ENCODE measurements at places on chromosomes 12 and 14. TPM values are rescaled to one million over a fixed set of nuclear protein-coding genes. Genes with fewer than 3 reads are reported as not detected.
A peak's percentile ranks its signal among the peaks of the same experiment; 100 is the strongest.

Gene MUCL1
- total RNA-seq = not detected

Gene ERP27
- 3.4 TPM for total RNA-seq

Gene IKBIP
- 35.4 TPM for total RNA-seq

Gene CLEC2A
- not detected for total RNA-seq

Gene TMEM52B
- not detected for total RNA-seq

Gene PPP1R1A
- not detected for total RNA-seq

Gene CCDC38
- 0.34 TPM for total RNA-seq

Gene UBC
- 963 TPM for total RNA-seq

Gene OTUB2
- total RNA-seq = 0.29 TPM

GRCh38 chr14:49508124-49508523 lies 78.1 kb downstream of the RPS29 start:
- no peak for DNase-seq

- peak; percentile 4 for DNase-seq
Measured at GRCh38 chr12:75784591-75784990, 247.0 kb downstream of the PHLDA1 start.

DNA sequence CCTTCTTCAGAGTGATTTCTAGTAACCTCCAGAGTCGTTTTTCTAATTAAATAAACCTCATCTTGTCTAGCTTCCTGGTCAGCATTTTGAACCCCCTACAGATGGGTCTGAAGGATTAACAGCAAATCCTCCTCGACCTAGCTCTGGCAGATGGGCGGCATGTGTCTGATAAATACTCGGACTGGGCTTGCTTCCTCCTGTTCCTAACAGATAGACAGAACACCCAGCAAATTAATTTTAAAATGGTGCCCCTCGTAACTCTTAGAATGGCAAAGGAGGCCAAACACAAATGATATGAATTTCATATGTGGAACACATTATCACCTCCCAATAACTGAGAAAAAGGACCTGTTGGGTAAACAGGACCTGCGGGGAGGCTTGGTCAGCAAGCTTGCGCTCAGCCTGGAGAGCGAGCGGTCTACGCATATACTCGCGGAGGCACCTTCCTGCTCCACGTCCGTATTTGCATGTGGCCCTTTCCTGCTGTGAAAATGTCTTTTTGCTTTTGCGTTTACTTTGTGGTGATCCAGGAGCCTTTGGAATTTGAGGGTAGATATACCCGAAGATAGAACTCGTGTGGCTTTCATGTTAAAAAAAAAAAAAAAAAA lies 79.6 kb downstream of the OTX2 start:
- DNase-seq = no peak

DNA sequence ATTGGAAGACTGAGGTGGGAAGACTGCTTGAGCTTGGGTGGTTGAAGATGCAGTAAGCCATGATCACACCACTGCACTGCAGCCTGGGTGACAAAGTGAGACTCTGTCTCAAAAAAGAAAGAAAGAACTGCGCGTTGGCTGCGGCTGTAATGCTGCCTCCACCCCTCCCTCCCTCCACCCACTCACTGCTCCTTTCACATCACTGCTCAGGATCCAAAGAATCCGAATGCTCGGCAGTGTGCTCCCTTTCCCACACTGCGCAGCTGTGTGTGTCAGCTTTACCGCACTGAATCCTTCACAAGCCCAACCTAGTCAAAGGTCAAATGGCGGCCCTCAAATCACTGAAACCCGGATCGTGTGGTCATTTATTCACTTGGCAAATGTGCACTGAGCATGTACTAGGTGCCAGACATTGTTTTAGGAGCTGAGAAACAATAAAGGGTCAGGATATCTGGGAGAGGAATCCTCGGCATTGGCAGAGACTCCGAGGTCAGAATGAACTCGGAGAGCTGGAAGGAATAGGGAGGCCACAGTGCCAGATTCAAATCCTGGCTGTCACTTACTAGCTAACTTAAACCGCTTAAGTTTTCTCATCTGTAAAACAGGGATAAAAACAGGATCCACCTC lies 11.5 kb upstream of the TDRD9 start:
- DNase-seq = no peak

- DNase-seq = no peak
Measured at GRCh38 chr12:25949343-25949742, 9.1 kb upstream of the RASSF8 start.

DNA sequence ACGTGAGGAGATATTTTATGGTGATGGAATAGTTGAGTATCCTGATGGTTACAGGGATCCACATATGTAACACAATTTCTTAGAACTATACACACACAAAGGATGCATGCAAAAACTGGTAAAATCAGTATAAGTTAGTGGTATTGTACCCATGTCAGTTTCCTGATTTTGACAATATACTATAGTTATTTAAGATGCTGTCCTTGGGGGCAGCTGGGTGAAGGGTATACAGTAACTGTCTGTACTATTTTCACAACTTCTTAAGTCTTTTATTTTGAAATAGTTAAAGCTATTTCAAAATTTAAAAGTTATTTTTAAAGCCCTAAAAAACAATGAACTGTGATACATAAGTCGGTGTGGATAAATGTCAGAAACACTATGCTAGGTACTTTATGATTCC lies 24.5 kb upstream of the POLR3B start:
- no peak for DNase-seq

DNA sequence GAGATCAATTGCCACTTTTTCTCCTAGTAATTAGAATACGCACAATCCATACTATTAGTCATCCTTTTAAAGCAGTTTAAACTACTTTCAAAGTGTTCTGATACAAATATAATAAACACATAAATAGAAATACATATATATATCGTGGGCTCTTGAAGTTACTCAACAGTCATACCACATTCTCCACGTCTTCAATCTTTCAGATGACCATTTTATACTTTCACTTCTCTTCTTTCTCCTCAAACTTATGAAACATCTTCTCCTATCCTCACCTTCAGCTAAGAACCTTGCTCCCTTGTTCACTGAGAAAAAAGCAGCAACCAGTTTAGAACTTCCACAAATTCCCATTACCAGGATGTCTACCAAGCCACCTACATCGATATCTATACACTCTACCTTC lies 19.2 kb downstream of the CEP290 start:
- DNase-seq = no peak

DNA sequence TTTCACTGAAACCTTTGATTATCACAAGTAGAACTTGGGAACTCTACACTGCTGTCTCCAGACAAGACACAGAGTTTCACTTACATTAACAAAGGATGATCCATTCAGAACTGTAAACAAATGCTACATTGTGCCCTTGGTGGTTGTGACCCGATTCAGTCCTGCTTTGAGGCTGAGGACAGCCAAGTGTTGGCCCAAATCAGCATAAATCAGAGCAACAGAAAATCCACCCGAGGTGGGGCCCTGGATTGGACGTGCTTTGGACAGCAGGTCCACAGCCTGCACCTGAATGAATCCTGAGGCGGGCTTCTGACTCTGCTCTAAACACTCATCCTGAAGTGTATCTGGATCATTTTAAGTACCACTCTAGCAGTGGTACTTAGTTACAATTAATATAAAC lies 68.8 kb downstream of the PPP2R5C start:
- DNase-seq = no peak

GRCh38 chr14:90903101-90903500 lies 86.9 kb upstream of the TTC7B start:
- peak; percentile 77 for DNase-seq

GRCh38 chr12:66387117-66387516 lies 84.8 kb downstream of the HELB start:
- no peak for DNase-seq

- no peak for DNase-seq
Measured at GRCh38 chr12:110277530-110278254, 3.4 kb upstream of the ATP2A2 start.

DNA sequence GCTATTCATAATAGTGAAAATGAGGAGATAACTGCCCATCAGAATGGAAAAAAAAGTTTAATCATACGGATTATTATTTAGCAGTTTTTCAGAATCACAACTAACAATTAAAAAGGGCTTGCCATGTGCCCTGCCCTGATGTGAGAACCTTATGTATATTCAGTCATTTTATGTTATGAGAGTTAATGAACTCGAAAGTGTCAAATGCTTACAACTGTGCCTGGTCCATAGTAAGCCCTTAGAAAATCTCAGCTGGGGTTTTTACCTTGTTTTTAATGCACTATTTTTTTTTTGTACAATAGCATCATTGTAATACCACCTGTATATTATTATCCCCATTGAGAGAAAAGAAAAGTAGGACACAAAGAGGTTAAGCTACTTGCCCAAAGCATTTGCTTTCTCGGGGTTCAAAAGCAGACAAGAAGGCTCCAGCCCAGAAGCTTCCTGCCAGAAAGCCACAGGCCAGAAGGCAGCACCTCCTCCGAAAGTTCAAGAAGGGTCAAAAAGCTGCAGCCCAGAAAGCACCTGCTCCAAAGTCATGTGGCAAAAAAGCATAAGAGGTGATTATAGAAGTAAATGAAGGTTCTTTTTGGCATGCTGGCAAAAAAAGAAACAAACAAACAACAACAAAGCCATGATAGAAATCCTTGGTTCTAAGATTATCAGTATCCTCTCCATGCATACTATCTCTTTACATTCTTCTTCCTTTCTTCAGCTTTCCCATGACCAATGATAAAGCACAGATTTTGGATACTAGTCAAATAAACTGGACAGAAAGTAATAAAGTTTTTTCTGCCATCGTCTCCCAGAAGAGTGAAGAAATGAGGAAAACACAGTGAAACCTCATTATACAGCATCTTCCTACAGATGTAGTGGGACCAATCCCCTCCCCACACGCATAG lies 59.1 kb upstream of the NAP1L1 start:
- DNase-seq = peak; percentile 44

DNA sequence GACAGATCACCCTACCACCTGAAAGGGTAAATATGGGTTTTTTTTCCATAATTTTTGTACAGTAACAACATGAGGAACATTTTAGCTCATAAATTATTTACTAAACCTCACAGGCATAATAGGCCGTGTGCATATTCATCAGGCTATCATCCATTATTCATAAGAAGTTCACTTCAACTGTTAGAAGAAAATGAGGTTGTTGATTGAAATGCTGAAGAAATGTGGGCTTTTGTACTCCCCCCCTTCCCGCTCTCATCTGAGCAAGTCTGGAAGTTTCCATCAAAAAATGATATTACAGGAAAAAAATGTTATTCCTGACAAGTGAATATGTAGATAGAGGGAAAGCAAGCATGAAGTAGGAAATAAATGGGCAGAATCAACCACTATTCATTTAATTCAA lies 7.9 kb upstream of the POU6F1 start:
- DNase-seq = no peak

DNA sequence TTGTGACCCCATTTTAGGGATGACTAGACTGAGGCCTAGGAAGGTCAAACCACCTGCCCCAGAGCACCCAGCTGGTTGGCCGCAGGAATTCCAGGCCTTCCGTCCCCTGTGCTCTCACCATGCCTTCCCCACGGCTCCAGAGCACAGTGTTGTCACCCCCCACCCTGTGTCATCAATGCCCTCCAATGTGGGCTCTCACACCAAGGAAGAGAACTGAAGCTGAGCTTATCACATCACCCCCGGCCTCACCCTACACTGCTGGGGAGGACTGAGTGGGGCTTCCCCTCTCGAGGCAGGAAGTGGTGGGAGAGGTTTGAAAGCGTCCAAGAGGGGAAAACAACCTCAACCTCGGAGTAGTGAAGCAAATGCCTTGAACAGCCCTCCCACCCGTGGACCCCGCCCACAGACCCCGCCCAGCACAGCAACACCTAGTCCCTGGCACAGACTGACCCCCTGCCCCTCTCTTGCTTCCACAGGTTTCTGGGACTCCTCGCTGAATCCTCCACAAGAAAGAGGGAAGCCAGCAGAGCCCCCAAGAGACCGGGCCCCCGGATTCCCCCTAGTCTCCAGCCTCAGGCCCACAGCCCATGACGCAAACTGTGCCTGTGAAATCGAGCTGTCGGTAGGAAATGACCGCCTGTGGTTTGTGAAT lies 97.2 kb downstream of the LGMN start:
- DNase-seq = peak; percentile 94

- no peak for DNase-seq
Measured at GRCh38 chr14:20204721-20205120, 14.0 kb downstream of the OR11G2 start.

- DNase-seq = peak; percentile 13
Measured at GRCh38 chr12:21618566-21618965, 13.9 kb upstream of the GYS2 start.

DNA sequence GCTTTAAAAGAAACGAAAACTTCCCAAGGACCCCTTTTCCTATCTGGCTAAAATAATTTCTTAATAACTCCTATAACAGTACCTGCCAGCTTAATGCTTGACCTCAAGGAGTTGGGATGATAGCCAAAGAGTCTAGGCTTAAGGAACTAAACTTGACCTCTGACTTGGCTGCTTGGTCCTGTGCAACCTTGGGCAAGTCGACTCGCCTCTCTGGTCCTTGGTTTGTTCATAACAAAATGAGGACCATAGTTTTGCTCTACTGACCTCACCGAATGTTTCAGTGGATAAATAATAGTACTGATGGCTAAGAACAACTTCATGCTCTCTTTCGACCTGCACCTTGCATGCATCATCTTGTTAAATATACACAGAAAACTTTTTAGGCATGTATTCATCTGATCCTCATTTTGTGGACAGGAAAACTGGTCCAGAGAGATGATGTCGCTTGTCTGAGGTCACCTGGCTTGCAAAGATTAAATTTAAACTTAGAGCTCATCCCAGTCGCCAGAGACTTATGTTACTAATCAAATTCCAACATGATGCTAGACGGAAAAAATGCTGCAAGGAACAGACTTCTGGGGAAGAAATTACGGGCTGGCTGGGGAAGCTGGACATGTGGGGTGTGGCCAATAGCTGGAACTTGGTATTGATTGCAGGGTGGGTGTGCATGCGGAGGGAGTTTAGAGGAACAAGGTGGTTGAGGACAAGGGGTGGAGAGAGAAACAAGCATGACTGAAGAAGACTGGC lies 38.0 kb upstream of the WSCD2 start:
- DNase-seq = no peak

DNA sequence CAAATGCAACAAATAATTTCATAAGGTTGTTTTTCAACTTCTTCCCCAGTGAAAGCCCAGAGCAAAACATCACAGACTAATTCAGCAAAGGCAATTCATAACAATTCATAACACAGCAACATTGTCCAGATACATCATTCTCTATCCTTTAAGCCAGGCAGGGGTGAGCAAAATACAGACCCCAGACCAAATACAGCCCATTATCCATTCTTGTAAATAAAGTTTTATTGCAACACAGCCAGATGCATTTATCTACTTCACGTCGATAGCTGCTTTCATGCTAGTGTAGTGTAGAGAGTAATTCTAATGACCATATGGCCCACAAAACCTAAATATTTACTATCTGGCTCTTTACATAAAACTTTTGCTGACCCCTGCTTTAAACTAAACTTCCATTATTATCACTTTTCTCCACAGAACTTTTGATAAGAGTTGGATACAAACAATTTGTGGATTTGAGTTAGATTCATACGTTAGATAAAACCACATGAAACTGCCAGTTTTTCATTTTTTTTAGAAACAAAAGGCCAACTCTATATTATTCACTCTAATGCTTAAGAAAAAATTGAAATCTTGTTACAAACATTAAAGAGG lies 174.4 kb downstream of the DUSP6 start:
- no peak for DNase-seq
